Forelimb muscle (tissue), 1 donor: ENCODE measurements at places on chromosomes 7 and 10. TPM values are rescaled to one million over a fixed set of nuclear protein-coding genes. Genes with fewer than 3 reads are reported as not detected.

The CC2D2B gene
- polyA plus RNA-seq, result 1.5 TPM

The PCLO gene
- 0.29 TPM for polyA plus RNA-seq

- DNase-seq, result no peak
Observed at GRCh38 chr7:1323178-1324027, 90.7 kb downstream of the UNCX start.

The NME8 gene
- polyA plus RNA-seq, result not detected

- no peak for DNase-seq
Observed at GRCh38 chr10:10870523-10871241, 147.0 kb upstream of the CELF2 start.
